ENCODE measurements at places on chromosomes 5 and 9.
A peak's percentile ranks its signal among the peaks of the same experiment; 100 is the strongest.

DNA sequence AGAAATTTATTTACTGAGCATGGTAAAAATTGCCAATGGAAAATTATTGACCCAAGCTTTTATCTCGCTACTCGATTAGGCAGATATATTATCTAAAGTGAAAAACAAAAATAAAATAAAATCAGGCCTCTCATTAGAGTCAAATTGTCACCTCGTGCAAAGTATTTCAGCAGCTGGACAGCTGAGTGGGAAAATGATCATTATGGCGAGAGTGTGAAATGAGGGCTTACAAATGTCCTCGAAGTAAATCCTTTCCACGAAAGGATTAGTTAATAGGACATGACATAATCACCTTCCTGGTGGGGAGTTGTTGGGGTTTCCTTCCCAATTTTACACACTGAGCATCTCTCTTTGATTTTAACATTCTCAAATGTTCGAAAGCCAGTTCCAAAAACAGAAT is 5.4 kb upstream of the DPYSL3 start:
- DNase-seq, result no peak

DNA sequence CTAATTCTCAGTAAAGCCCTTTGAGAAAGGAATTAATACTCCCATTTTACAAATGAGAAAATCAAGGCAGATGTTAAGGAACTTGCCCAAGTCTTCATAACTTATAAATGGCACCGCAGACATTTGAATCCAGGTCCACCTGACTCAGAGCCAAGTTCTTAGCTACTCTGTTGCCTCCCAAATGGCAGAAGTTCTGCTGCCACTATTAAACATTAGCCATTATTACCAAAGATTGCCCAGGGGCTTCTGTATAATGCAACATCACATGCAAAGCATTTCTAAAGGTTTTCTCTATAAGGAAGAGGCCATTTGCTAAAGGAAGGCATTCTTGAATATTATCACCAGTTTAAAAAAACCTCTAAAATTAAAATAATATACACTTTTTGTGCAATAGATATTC is 28.3 kb downstream of the TPD52L3 start:
- no peak for DNase-seq

DNA sequence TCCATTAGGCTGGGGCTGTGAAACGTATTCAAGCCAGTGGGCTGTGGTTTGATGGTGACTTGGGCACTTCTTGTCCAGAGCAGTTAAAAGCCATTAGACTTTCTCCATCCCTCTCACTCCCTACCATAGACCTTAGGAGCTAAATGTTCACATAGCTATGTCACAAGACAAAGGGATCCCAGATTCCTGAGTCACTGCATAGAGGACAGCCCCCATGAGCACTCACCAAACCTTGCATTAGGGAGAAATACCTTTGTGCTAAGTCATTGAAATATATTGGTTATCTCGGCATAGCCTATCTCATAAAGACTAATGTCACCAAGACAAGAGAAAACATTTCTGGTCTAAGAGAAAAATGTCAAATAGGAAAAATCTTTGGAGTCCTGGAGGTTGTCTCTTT is 104.3 kb downstream of the TRPM6 start:
- no peak for DNase-seq

DNA sequence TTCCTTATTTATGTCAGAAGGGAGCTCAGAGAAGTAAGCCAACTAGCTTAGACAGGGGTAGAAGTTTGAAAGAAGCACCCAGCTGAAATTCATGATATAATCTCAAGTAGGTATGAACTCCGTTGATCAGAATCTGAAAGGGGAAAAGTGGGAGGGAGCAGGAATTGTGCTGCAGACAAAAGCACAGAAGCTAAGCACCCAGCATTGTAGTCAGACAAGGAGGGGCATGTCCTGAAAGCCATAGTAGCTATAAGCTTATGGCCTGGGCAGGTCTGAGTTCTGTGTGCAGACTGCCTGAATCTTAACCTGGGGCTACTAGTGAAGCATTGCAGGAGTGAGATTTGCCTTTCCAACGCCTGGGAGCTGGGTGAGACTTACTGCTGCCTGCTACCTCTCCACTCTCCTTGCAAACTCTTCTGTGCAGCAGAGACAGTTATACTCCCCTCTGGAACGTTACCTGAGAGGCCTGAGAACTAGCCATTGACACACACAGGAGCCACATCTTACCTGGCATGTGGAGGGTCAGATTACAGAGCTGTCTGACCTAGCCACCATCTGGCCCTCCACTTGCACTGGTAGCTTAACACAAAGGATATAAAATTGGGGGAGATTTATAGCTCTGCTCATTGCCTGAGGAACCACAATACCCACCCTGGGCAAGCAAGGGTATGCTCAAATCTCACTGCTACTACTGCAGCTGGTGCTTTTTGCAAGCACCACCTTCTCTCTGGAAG is 9.8 kb upstream of the CYLC2 start:
- no peak for DNase-seq

- DNase-seq, result no peak
Observed at GRCh38 chr9:121464968-121465367, 34.7 kb downstream of the GGTA1 start.

- DNase-seq, result no peak
Observed at GRCh38 chr5:78758169-78758839, 109.7 kb upstream of the LHFPL2 start.

DNA sequence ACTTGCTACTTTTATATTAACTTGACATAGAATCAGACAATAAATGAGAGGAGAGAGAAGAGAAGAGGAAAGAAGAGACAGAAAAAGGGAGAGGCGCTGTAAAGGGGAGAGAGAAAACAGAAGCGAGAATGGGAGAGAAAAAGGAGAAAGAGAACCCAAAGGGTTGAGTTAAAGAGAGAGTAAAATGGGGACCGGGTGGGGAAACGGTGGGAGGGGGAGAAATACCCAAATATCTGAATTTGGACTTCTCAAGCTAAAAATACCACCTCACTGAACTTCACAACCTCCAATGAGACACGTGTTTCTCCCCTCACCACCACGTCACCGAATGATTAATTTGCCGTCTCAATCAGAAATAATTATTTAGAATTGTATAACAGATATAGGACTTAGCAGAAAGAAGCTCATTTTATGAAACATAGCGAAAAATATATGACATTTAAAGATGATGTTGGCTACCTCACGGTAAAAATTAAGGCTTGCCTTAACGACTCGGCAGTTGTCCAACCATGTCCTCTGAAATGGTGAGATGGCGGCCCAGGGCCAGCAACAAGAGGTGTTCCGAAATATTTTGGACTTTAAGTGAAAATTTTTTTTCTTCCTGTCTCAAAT is 204.1 kb downstream of the MEF2C start:
- no peak for DNase-seq

DNA sequence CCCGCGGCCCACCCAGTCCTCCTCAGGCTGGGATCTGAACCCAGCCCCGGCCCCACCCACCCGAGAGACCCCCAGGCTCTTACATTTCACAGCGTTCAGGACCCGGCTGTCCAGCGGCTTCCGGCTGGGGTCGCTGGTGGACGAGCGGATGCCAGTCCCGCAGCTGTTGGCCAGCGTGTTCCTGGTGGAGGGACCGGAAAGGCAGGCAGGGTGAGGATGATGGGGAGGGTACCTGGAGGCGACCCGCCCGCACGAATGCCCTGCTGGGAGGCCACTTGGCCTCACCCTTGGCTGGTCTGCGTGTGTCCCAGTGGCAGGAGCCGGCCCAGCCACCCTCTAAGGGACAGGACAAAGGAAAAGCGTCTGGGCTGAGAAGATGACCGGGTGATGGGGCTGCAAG is 51.9 kb upstream of the UBAC1 start:
- DNase-seq, result peak; percentile 41

DNA sequence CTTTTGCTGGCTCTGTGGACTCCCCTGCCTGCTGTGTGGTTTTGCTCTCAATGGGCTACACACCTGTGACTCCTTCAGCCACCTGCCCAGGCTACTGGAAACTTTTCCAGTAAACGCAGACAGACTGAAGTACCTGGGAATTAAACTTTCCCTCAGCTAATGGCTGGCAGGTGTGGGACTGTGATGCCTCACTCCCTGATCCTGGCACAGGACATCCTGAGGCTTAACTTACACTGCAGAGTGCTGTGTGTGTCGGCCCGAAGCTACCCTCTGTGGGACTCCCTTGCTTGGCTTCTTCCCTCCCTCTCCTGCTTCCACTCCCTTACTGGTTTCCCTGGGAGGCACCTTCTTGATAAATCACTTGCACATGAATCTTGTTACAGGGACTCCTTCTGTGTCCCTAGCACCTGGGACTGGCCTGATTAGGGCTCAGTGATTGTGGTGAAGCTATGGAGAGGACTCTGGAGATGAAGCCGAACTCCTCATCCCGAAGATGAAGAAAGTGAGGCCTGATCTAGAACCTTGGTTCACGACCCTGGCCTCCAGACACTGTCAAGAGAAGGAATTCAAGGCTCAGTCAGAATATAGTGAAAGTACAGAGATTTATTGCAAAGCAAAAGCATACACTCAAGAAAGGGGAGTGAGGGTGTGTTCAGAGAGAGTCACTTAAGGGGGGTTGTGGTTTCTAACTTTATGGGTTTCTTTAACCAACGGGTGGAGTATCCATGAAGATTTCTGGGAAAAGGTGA is 113.4 kb upstream of the ALDH1B1 start:
- DNase-seq, result no peak

DNA sequence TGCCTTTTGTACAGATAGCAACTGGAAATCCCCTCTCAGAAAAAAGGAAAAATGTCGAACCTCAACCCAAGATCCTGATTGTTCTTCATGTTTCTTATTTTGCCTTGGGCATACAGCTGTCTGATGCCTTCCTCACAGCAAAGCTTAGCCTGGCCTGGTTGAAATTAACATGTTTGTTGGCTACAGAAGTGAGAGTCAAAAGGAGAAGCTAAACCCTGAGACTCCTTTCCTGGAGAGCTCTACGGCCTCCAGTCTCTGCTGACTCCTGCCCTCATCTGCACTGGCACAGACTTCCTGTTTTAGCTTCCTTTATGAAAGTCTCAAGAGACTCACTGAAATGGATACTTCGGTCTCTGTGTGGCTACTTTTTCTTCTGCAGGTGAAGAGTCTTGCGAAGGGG is 186.7 kb downstream of the PARP8 start:
- DNase-seq, result no peak

GRCh38 chr5:13529300-13529699 is 415.2 kb downstream of the DNAH5 start:
- no peak for DNase-seq

- no peak for DNase-seq
Observed at GRCh38 chr9:79657891-79658290, 86.1 kb downstream of the TLE4 start.

GRCh38 chr9:22241611-22242010 is 205.0 kb upstream of the DMRTA1 start:
- no peak for DNase-seq

DNA sequence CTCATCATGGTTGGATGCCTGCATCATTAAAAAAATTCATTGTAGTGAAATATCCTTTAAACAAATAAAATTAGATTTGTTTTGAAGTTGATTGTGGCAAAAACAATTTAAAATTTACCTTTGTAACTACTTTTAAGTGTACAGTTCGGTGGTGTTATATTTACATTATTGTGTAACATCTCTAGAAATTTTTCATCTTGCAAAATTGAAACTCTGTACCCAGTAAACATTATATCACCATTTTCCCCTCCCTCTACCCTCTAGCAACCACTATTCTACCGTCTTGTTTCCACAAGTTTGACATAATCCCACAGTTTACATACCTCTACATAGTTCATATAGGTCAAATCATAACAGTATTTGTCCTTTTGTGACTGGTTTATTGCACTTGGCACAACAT is 2.0 kb upstream of the KIAA1958 start:
- DNase-seq, result no peak

GRCh38 chr5:44412286-44412685 is 23.1 kb upstream of the FGF10 start:
- peak; percentile 50 for DNase-seq

- no peak for DNase-seq
Observed at GRCh38 chr5:108557686-108558085, 175.8 kb upstream of the FBXL17 start.

- DNase-seq, result no peak
Observed at GRCh38 chr5:151180291-151180690, 22.7 kb upstream of the ANXA6 start.

- DNase-seq, result no peak
Observed at GRCh38 chr5:139979518-139979917, 63.6 kb downstream of the NRG2 start.

GRCh38 chr9:115157245-115157674 is 39.3 kb upstream of the TNC start:
- no peak for DNase-seq

- peak; percentile 98 for DNase-seq
Observed at GRCh38 chr5:69189162-69190086, at the start of gene CENPH. Gene CENPH (plus strand): TSS chr5:69189583. CDS start chr5:69189635, 52 bp downstream.

- no peak for DNase-seq
Observed at GRCh38 chr9:86077276-86077675, 22.1 kb downstream of the GOLM1 start.

- DNase-seq, result no peak
Observed at GRCh38 chr5:90875456-90875855, 316.9 kb downstream of the ADGRV1 start.

GRCh38 chr5:178353461-178353860 is 120.9 kb upstream of the PHYKPL start:
- DNase-seq, result no peak

DNA sequence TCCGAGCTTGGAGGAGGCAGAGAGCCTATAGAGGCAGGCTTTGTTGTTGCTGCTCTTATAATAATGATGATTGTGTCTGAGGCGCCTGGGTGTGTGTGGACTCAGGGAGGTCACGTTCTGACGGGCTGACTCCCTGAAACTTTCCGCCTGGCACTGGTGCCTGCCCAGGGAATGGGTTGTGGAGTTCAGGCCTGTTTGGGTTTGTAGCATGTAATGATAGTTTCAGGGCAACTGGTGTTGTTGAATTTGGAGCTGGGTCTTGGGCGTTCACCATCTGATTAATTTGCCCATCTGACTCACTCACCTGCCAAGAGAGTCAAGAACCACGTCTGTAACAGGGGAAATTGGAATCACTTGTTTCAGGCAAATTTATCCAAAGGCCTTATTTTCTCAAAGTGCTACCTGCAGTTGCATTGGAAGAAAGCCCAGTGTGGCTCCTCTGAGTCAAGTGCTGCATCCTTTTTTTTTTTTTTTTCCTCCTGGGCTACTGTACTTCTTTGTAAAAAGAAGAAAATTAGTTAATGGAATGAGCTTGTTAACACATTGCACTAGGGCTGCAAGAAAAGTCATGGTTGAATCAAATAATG is 386.5 kb downstream of the GADD45G start:
- no peak for DNase-seq

GRCh38 chr5:20678386-20678785 is 690.4 kb upstream of the CDH18 start:
- no peak for DNase-seq
